ENCODE measurements at places on chromosomes 4 and X.

GRCh38 chr4:187417721-187418120, 577.9 kb upstream of the ZFP42 start:
- DNase-seq, result no peak

DNA sequence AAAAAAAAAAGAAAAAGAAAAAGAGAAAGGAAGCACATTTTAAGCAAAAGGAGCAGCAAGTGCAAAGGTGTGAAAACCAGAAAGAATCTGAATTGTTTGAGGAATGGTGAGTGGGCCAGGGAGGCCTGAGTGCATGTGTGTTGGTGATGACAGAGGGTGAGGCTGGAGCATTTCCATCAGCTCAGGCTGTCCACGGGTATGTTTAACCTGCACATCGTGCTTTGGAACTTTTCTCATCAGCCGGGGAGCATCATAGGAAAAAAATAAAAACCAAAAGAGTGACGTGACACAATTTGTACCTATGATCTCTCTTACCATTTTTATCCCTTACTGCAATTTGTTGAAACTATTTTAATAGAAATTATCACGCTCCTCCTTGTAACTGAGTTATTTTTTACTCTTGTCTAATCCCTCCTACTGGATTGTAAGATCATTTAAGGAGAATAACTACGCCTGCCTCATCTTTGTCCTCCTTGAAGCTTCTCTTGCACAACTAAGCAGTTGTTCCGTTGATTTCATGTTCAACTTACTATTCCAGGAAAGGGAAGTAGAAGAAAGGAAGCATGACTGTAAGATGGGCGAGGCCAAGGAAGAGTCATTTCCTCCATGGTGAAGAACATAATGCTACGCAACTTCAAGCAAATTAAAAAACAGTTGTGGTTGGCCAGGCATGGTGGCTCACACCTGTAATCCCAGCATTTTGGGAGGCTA, 7.0 kb downstream of the PALLD start:
- DNase-seq, result no peak

- DNase-seq, result no peak
Measured at GRCh38 chrX:44669626-44670025, 127.0 kb upstream of the FUNDC1 start.

- DNase-seq, result no peak
Measured at GRCh38 chr4:22512306-22512705, 3.6 kb downstream of the ADGRA3 start.

GRCh38 chrX:131874300-131874699, 148.8 kb upstream of the STK26 start:
- DNase-seq, result no peak

- DNase-seq, result no peak
Measured at GRCh38 chr4:108263057-108263456, 94.3 kb upstream of the LEF1 start.
